ENCODE measurements at places on chromosomes 7 and 10.

- no peak for DNase-seq
These were observed 8.4 kb downstream of the LAMB1 start for GRCh38 chr7:107994421-107995030.

GRCh38 chr7:155796381-155797261 is 15.6 kb downstream of the SHH start:
- peak; percentile 22 for DNase-seq

DNA sequence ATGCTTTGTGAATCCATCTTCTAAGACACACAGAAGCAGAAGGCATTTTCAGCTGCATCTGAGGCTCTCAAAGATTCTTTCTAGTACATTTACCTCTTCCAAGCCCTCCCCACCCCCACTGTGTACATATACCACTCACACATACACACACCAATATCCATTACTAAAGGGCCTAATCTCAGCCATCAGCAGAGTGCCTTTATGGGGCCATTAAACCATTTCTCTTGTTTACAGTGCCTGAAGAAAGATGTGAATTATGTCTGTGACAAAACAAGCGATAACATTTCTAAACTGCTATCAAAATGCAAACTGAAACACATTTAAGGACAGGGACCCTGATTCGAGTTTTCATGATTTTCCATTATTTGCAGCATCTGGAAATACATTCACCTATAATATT is 40.0 kb downstream of the ETV1 start:
- DNase-seq = no peak

DNA sequence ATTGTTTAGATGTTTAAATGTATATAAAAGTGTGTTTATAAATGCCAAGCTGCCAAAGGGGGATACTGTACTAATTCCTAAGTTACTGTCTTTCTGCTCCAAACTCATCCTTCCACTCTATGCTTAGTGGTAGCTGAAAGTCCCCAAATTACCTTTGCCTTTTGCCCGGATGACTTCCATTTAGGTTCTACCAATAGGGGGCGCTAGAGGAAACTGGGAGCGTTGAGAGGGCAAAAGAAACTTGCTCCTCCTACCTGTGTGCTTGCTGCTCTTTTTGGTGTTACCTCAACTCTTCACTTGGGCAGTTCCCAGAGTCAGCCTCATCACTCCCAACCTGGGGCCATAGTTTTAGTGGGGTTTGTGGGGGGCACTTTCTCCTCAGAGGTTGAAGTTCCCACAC is 5.9 kb upstream of the OR2A25 start:
- DNase-seq = no peak

GRCh38 chr7:98797150-98797549 is 72.7 kb downstream of the TMEM130 start:
- DNase-seq = no peak

- no peak for DNase-seq
These were observed 159.4 kb downstream of the GRID1 start for GRCh38 chr10:86207226-86207625.

DNA sequence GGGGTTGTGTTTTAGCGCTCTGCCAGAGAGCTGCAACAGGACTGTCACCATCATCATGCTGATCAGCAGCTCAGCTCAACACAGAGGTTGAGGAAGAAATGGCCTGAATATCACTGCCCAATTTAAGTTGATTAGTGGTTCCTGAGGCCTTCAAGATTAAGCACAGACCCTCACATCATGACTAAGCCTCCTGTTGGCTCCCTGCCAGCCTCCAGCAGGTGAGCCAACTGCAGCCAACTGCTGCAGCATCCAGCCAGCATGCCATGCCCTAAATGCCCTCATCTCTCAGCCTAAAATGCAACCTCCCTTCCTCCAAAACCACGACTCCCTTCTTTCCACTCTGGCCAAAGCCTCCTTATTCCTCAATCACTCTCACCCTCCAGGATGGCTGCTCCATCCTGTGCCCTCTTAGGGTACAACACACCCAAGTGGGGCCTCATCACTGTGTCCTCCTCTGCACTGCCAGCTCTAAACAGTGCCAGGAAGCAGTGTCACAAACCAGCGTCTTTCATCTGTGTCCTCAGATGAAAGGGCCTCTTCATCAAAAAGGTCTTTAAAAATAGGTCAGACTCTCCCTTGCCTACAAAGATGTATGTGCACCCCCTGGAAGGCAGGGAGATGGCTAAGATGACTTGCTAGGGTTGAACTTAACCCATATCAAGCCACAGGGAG is 259.3 kb downstream of the ZEB1 start:
- no peak for DNase-seq

GRCh38 chr10:119980956-119981750 is 88.6 kb downstream of the SEC23IP start:
- no peak for DNase-seq

- peak; percentile 90 for DNase-seq
These were observed 157.3 kb downstream of the TMEM178B start for GRCh38 chr7:141231018-141231792.

DNA sequence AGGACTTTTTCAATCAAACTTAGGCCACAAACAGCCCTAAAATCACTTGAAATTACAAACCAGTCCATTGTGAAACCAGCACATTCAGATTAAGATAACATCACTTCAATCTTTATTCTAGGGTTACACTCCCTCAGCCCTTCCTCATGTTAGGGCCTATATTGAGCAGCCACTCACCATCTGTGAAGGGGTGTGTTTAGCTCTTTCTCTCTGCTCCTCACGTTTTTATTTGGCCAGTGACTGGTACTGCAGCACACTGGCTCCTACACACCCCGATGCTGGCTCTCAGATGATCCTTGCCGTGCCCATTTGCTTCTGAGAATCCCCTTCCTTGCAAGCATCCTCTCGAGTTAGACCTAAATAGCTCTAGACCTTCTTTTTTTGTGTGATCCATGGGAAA is 604.5 kb downstream of the INHBA start:
- DNase-seq = no peak

DNA sequence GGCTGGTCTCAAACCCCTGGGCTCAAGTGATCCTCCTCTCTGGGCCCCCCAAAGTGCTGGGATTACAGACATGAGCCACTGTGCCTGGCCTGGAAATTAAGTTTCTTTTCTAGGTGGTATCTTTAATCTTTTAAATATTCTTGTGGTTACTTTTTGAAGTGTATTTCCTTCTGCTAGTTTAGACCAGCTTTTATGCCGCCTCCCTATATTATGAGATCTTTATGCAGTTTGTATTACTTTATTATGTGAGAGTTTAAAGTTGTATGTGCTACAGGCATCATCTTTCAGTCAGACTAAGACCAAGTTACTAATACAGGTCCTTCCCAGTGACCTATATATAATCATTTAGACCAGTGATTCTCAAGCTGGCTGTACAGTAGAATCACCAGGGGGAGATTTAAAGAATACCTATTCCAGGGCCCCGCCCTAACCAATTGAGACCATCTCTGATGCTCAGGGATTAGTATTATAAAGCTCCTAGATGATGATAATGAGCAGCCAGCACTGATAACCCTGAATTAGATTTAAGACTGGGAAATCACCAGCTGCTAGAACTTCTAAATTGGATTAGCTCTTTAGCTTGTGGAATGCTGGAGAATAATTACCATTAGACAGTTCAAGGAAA is 11.3 kb downstream of the INPP5F start:
- DNase-seq = no peak

- DNase-seq = no peak
These were observed 180.7 kb downstream of the EVX1 start for GRCh38 chr7:27423290-27423689.

GRCh38 chr10:12727832-12728215 is 273.7 kb downstream of the CCDC3 start:
- no peak for DNase-seq

DNA sequence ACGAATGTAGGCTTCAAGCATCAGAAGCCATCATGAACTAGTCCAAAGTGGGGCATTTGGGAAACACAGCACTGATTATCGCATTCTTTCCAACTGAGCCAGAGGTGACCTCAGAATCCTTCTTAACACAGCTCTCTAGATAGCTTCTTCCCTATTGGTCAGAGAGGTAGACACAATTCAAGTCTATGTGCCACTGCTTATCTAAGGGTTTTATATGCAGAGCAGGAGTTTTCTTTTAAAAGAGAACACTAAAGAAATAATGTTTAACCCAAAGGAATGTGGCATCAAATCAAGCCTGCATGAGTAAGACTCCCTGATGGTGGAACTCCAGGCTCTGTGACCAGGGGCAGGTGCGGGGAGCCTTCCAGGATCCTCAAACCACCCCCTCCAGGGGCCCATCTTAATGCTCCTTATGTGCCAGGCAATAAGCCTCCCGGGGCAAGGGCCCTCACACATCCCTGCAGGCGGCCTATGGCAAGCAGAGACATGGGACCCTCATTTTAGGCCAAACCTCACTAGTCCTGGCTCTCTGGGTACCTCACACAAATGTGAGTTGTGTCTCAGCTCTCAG is 13.8 kb downstream of the HSPA12A start:
- no peak for DNase-seq

GRCh38 chr10:89102735-89103134 is 104.4 kb downstream of the CH25H start:
- DNase-seq = no peak

GRCh38 chr10:126405239-126405775 is 17.0 kb upstream of the ADAM12 start:
- no peak for DNase-seq

GRCh38 chr7:471866-472639 is 47.6 kb downstream of the PDGFA start:
- peak; percentile 80 for DNase-seq

DNA sequence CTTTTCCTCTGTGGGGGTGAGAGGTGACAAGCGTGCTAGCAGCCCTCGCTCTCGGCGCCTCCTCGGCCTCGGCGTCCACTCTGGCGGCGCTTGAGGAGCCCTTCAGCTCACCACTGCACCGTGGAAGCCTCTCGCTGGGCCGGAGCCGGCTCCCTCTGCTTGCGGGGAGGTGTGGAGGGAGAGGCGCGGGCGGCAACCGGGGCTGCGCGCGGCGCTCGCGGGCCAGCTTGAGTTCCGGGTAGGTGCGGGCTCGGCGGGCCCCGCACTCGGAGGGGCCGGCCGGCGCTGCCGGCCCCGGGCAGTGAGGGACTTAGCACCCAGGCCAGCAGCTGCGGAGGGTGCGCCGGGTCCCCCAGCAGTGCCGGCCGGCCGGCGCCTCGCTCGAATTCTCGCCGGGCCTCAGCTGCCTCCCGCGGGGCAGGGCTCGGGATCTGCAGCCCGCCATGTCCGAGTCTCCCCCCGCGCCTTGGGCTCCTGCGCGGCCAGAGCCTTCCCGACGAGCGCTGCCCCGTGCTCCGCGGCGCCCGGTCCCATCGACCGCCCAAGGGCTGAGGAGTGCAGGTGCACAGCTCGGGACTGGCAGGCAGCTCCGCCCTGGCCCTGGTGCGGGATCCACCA is 352.8 kb upstream of the PODXL start:
- DNase-seq = no peak

GRCh38 chr10:121611393-121612159 is 13.3 kb upstream of the FGFR2 start:
- DNase-seq = no peak

GRCh38 chr7:124366118-124366517 is 333.3 kb upstream of the TMEM229A start:
- no peak for DNase-seq

DNA sequence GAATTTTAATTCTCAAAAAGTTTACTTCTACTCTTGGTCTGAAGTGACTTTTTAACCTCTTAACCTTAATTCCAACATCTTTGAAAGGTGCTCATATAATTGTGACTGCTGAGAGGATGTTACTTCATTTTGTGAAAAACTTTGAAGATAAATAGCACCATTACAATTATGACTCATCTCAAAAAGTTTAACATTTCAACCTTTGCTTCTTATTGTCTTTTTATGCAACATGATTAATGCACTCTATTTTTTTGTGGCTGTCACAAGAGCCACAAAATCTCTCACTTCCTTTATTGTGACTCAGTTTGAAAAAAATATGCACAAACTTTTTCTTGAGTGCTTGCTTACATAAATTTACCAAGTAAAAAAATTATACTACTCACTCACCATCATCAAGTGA is 383.1 kb downstream of the LRRTM3 start:
- DNase-seq = no peak

DNA sequence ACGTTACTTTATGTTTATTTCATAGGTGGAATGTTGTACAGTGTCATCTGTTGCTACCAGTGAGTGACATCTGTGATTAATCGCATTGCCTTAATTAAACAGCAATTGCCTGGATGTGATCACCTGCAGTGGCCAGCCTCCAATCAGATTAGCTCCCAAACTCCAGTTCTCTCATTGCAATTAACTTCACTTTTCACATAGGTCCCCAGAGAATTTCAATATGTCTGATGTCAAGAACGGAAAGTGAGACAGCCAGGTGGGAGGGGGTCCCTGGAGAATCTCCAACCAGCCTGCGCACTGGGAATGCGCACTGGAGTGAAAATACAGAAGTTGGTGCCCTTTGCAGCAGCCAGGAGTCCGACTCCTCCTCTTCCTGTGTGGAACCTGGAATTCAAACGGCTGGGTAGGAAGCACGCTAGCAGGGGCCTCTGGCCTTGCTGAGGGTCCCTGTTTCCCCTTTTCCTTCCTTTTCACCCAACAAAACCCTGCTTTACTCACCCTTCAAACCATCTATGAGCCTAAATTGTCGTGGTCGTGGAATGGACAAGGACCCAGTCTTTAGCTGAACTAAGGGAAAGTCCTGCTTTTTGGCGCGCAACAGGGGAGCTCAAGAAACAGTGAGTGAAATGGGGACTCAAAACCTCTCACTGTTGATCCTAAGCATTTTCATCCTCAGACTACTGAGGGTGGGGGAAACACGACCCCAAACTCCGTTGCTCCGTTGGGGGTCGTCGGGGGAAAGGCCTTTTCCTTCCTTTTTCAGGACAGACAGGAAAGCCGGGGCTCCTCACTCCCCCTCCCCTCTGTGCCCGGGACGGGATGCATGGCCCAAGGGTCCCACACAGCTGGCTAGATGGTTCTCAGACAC is 1355.5 kb upstream of the LRRTM3 start:
- DNase-seq = no peak

GRCh38 chr7:15652776-15653290 is 33.6 kb downstream of the MEOX2 start:
- DNase-seq = no peak

GRCh38 chr7:136074843-136075242 is 97.7 kb upstream of the MTPN start:
- no peak for DNase-seq

- no peak for DNase-seq
These were observed 28.7 kb downstream of the ST8SIA6 start for GRCh38 chr10:17425584-17426262.

GRCh38 chr7:89593125-89593524 is 561.1 kb upstream of the STEAP1 start:
- DNase-seq = no peak

- DNase-seq = no peak
These were observed 71.4 kb downstream of the AHR start for GRCh38 chr7:17369691-17370426.
